ENCODE measurements at places on chromosomes 6 and 20.

GRCh38 chr6:145213614-145214013, 521.7 kb downstream of the EPM2A start:
- no peak for DNase-seq

DNA sequence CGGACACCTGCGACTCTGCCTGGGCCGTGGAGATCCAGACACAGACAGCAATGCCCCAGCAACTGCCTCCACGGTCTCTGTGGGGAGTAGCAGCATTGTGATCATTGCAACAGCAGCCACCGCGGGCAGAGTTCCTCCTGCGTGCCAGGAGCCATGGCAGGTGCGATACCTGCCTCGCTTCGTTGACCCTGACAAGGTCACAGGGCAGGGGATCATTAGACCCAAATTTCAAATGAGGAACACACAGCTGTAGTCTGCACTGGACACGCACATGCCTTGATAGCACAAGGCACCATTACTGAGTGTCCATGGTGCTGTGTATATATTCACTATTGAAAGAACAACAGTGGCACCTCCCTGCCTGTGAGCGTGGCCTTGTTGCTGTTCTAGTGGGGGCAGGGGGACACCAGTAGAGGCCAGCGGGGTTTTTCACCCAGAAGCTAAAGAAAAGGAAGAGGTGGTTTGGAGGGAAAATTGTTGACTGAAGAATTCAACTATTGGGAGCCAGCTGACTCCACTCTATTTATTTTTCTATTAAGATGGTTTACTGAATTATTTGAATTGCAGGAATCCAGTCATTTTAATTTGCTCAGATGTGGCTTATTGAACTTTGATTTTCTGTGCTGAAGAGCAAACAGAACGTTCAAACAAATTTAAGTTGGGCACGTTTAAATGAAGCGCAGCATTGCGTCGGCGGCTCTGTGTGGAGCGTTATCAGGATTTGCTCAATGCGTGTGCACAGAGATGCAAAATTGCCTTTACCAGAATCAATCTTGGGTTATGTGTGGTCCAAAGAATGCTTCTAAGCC, 60.2 kb upstream of the RPS6KA2 start:
- DNase-seq: no peak

DNA sequence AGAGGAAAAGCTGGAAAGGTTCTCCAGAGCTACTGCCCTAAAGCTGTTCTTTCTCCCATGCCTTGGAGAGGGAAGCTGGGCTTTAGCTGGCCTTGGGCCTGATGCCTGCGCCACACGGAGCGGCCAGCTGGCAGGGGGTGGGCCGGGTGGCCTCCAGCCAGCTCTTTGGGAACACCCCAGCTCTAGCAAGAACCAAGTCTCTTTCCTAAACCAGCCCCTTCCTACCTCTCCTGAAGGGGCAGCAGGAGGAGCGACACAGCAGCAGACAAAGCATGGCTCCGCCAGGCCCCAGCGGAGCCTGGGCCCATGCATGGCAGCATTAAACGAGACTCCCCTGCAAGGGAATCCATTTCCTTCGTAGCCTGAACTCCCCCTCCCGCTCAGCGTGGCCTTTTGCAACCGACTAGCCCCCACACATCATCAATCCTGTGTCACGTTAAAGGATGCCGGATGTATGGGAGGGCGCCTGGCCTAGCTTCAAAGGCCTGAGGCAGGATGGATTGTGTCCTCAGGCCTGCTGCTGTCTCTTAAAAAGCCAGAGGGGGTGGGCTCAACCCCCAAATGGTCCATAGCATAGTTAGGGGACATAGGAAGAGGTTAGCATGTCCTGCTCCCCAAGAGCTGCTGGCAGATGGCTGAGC, 14.0 kb downstream of the MRPS18A start:
- DNase-seq: no peak

DNA sequence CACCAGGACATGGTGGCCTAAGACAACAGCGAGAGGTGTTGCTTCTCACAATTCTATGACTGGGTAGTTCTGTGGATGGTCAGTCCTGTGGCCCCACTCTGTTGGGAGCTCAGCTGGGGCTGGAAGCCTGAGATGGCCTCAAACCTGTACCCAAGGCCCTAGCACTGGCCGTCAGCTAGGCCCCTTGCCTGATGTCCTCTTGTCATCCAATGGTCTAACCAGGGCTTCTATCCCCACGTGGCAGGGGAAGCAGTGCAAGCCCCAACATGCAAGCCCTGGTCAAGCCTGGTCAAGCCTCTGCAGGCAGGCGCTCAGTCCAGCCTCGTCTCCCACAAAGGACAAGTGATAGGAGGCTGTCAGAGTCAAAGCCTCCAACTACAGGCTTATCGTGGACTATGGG, 196.5 kb upstream of the CST7 start:
- no peak for DNase-seq

GRCh38 chr20:40634891-40635290, 54.1 kb downstream of the MAFB start:
- no peak for DNase-seq

GRCh38 chr20:64146936-64147477, 17.2 kb upstream of the MYT1 start:
- no peak for DNase-seq

DNA sequence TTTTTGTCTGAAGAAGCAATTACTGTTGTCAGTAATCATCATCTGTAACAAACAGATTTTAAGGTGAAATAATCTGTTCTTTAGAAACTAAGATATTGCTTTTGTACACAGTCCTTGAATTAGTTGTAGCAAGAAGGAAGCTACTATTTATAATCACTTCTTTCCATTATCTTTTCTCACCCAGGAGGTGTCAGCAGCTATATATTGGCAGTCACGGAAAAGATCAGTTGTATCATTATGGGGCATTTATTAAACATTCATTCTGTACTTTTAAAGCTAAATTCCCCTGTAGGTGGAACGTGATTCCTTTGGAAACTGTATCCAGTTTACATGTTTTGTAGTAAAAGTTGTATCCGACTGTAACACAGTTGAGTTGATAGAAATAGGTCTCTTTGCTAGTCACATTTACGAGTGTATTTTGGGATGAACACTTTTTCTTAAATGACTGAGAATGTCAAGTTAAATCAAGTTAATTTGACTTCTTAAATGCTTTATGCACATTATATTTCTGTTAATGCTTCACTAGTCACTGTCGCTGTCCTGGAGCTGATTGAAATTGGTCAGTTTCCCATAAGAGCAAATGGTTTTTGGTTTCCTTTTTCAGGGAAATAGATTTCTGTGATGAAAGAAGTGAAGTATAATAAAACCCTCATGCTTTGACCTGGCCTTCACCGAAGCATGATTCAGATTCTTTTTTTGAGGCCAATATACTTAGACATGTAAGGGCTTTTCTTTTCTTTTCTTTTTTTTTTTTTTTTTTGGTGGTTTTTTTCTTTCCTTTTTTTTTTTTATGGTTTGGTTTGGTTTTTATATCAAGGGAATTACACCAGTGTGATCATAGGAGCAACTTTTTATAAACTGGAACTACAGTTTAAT, 5.1 kb downstream of the QKI start:
- no peak for DNase-seq

DNA sequence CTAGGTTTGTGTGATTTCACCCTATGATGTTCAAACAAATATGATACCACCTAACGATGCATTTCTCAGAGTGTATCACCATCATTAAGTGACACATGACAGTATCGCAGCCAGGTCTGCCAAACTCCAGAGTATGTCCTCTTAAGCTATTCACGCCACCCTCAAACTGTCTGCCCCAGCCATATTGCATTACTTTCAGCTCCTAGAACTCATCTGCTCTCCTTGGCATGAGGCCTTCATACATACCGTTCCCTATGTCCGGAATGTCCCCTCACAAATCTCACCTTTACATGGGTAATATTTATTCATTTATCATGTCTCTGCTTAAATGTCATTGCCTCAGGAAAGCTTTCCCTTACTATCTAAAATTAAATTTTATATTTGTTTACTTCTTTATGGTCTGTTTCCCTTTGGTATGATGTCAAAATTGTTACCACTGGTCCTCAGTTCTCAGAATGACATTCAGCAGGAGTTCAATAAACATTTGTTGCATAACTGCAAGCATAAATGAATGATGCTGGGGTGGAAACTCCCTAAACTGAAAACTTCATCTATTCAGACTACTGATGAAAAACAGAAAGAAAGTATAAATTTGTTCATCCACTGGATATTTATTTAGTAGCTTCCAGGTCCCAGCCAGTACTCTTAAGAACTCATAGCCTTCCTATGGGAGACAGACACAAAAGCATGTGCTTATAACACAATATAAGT, 3.2 kb downstream of the SESN1 start:
- DNase-seq: no peak

All from MG63 (cell line).